ENCODE measurements at places on chromosomes 7 and 10.

- no peak for DNase-seq
Measured at GRCh38 chr7:128963327-128963757, 25.6 kb downstream of the IRF5 start.

DNA sequence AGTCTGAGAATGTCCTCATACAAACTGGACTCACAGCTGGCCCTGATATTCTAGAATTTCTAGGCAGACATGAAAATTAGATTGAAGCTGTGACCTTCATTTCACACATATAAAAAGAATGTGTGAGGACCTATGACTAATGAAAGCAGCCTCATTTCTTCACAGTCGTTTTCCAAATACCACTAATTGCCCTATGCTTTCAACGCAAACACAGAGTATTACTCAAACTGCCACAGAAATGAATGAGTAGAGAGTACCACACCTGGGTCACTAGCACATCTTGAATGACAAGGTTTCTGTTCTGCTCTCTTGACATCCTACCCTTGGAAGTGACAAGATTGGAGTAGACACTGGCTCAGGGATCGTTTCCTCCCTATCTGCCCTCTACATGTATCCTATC, 142.4 kb downstream of the C1GALT1 start:
- DNase-seq = no peak

GRCh38 chr10:22054961-22055360, 51.4 kb upstream of the DNAJC1 start:
- DNase-seq = no peak

DNA sequence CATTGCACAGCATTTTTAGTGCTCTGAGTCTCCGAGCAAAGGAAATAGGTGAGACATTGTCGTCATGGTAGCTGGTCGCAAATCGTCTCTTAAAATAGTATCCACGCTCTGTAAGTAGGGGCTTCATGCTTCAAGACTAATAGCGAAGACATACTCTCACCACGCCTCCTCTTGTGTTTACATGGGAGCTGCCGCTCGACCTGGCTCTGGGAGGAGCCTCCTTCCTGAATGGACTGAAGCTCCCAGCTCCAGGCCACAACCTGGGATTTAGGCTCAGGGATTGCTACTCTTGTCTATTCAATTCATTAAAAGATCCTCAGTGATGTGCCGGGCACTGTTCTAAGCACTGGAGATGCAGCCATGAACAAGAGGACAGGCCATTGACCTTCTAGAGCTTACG, 196.1 kb upstream of the GALNT17 start:
- no peak for DNase-seq

- DNase-seq = no peak
Measured at GRCh38 chr10:22931948-22932347, 4.1 kb downstream of the ARMC3 start.

- DNase-seq = no peak
Measured at GRCh38 chr10:48458662-48459048, 146.2 kb downstream of the ARHGAP22 start.

- DNase-seq = peak; percentile 51
Measured at GRCh38 chr10:1434202-1434601, 303.1 kb downstream of the ADARB2 start.

DNA sequence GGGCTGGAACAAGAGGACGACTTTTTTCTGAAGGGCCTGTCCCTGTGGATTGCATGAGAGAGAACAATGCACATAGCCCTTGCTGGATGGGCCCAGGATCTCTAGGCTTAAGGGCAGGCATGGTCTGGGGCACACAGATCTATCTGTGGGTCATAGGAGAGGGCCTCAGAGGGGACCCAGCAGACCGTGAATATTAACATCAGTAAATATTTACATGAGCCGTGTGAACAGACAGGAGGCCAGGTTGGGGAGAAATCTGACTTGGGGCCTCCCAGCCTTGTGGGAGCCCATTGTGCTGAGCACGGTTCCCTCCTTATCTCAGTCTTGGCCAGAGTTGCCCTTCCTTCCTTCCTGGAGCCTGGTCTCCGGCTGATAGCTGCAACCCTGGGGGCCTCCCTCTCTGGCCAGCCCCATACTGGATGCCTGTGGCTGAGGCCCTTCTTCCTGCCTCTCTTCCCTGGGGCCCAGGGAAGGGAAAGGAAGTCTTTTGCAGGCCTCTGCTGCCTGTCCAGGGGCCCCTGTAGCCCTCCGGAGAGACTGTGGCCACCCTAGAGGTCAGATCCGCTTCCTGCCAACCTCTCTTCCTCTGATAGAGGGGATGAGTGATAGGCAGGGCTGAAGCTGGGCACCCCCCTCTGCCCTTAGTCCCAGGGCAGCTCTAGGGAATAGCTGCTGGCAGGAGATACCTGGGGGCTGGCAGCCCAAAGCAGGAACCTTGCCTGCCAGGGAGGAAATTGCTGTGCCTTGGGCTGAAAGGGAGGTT, 44.5 kb upstream of the TRIM8 start:
- DNase-seq = no peak

Measured in NCI-H2171 (cell line).